Dermis lymphatic vessel endothelial cell (primary cell): ENCODE measurements at places on chromosomes 13 and 19. TPM values are rescaled to one million over a fixed set of nuclear protein-coding genes. Genes with fewer than 3 reads are reported as not detected.

Gene ZNF555
- 5.6 and 6.4 TPM in 2 replicates for total RNA-seq

Gene ACTMAP
- total RNA-seq, result 0.34 and 0.43 TPM in 2 replicates

Gene ZNF175
- 3.5 and 4.5 TPM in 2 replicates for total RNA-seq

Gene KIR2DL3
- total RNA-seq, result not detected in 2 replicates

Gene DCT
- not detected in 2 replicates for total RNA-seq

Gene ATP4B
- total RNA-seq, result 0.11 TPM in 1 of 2 replicates, not detected in the other

Gene TICAM1
- total RNA-seq, result 2.5 and 2.6 TPM in 2 replicates

Gene ZNF730
- 0.54 and 1.3 TPM in 2 replicates for total RNA-seq

Gene FXYD7
- not detected in 2 replicates for total RNA-seq

Gene RGCC
- 35.2 and 188 TPM in 2 replicates for total RNA-seq

Gene CRB3
- not detected in 2 replicates for total RNA-seq

Gene NFKBIB
- total RNA-seq, result 6.5 and 10.4 TPM in 2 replicates

Gene CILP2
- total RNA-seq, result not detected in 2 replicates

Gene KLK7
- not detected in 2 replicates for total RNA-seq

Gene FLT3LG
- total RNA-seq, result 0.60 and 1.4 TPM in 2 replicates

Gene EEF1AKMT1
- 5.9 and 8.8 TPM in 2 replicates for total RNA-seq

Gene DIRAS1
- 0.17 and 0.33 TPM in 2 replicates for total RNA-seq

Gene ZNF507
- total RNA-seq, result 8.9 and 12.0 TPM in 2 replicates

Gene RASAL3
- total RNA-seq, result 11.8 and 18.0 TPM in 2 replicates
